Cardiac muscle cell (in vitro differentiated cells and primary cell): ENCODE measurements at places on chromosomes 7 and 10. TPM values are rescaled to one million over a fixed set of nuclear protein-coding genes. Genes with fewer than 3 reads are reported as not detected.

Gene CTTNBP2
- 21.8 and 51.2 TPM in 2 replicates for total RNA-seq

Gene BMPER
- total RNA-seq = 55.1 and 138 TPM in 2 replicates

Gene NPC1L1
- 0.21 TPM in 1 of 2 replicates, not detected in the other for total RNA-seq

- DNase-seq = peak; percentile 18
- no peak overlapping the region for H3K4me3 ChIP-seq
- no peaks in the 10 kb centered on the region for H3K4me1 ChIP-seq
- H3K27ac ChIP-seq = no peak overlapping the region
- H3K27me3 ChIP-seq = no peaks in the 10 kb centered on the region
Observed at GRCh38 chr7:27277628-27278027, 35.0 kb downstream of the EVX1 start.

DNA sequence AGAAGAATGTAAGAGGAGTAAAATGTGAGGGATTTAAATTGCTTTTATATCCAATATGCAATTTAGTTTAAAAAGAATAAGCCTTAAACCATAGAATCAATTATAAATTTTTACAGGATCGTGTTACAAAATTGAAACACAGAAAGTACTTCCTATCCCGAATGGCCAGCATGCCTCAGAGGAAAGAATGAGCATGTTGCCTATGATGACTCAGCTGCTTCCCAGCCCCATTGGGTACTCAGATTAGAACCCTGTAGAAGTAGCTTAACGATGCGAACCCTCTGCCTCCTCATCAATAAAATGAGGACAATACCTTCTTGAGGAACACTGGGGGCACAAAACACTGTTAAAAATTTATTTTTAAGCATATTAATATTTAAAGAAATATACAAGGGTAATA lies 113.4 kb upstream of the CDK1 start:
- no peaks in the 10 kb centered on the region for H3K4me1 ChIP-seq
- H3K27me3 ChIP-seq = no peaks in the 10 kb centered on the region

- no peaks in the 10 kb centered on the region for H3K27me3 ChIP-seq
- no peaks in the 10 kb centered on the region for H3K4me1 ChIP-seq
- no peak overlapping the region for H3K27ac ChIP-seq
- DNase-seq = no peak
Observed at GRCh38 chr7:156635529-156636385, 4.8 kb upstream of the RNF32 start.

- H3K27ac ChIP-seq = no peak overlapping the region
- H3K27me3 ChIP-seq = no peaks in the 10 kb centered on the region
- H3K4me1 ChIP-seq = peaks cover 3% of the 10 kb centered on the region
- no peaks in the 10 kb centered on the region for H3K36me3 ChIP-seq
- H3K4me3 ChIP-seq = no peak overlapping the region
Observed at GRCh38 chr10:35306852-35307251, 29.5 kb upstream of the CCNY start.

Gene CALCR
- total RNA-seq = not detected in 2 replicates

GRCh38 chr7:155919391-155920067 lies 107.3 kb upstream of the SHH start:
- DNase-seq = no peak
- no peak overlapping the region for H3K4me3 ChIP-seq
- H3K36me3 ChIP-seq = no peaks in the 10 kb centered on the region
- H3K27me3 ChIP-seq = no peaks in the 10 kb centered on the region

- no peaks in the 10 kb centered on the region for H3K4me1 ChIP-seq
- no peak overlapping the region for H3K4me3 ChIP-seq
- H3K27ac ChIP-seq = no peak overlapping the region
- H3K36me3 ChIP-seq = no peaks in the 10 kb centered on the region
- DNase-seq = peak; percentile 2
Observed at GRCh38 chr7:107441581-107442422, 28.1 kb upstream of the GPR22 start.

- H3K36me3 ChIP-seq = no peaks in the 10 kb centered on the region
- peaks cover 26% of the 10 kb centered on the region for H3K4me1 ChIP-seq
- DNase-seq = peak; percentile 62
- H3K27ac ChIP-seq = no peak overlapping the region
- H3K27me3 ChIP-seq = no peaks in the 10 kb centered on the region
Observed at GRCh38 chr7:138064856-138065357, 11.4 kb upstream of the AKR1D1 start.

Gene CCT6A
- total RNA-seq = 99.0 and 105 TPM in 2 replicates
